Cardiac septum (tissue), 1 donor: ENCODE measurements at places on chromosomes 11 and 22. TPM values are rescaled to one million over a fixed set of nuclear protein-coding genes. Genes with fewer than 3 reads are reported as not detected.

TMPRSS4 gene
- total RNA-seq: 0.32 TPM

CAPN5 gene
- total RNA-seq: 4.0 TPM

MYBPC3 gene
- total RNA-seq: 1,860 TPM

MRPL23 gene
- 85.0 TPM for total RNA-seq

PMM1 gene
- 21.7 TPM for total RNA-seq

MMP1 gene
- 0.11 TPM for total RNA-seq

CLDN5 gene
- total RNA-seq: 9.3 TPM

OR2AG2 gene
- total RNA-seq: not detected

MISFA gene
- 6.4 TPM for total RNA-seq

CEND1 gene
- 0.65 TPM for total RNA-seq

RIMBP3C gene
- 0.08 TPM for total RNA-seq

KCNJ1 gene
- total RNA-seq: not detected

NLRP14 gene
- total RNA-seq: not detected

CREBZF gene
- total RNA-seq: 19.4 TPM

DNA sequence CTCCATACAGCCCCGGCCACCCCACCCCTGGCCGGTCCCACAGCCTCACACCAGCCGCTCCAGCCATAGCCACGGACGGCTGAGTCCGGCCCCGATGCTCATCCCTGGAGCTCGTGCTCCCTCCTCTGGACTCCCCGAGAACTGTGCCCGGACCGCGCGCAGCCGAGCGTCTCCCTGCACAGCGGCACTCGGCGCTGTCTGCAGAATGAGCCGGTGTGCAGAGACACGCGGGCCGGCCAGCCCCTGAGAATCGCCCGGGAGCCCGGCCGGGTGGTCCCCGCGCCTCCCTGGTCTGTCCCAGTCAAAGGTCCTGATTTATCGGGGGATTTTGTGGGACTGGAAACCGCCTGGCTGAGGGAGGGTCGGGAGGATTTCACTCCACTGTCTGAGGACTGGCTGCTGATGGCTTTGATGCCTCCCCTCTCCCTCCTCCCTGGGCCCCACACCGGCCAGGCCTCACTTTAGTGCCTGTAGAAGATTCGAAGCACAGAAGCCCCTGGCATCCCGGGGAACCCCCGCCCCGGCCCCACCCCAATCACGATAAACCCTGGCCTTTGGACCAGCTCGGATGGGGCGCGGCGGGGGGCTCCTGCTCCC, 102.7 kb downstream of the BRD1 start:
- no peak for DNase-seq

GRCh38 chr11:64124147-64124546, 41.8 kb downstream of the MACROD1 start:
- DNase-seq: no peak

DNA sequence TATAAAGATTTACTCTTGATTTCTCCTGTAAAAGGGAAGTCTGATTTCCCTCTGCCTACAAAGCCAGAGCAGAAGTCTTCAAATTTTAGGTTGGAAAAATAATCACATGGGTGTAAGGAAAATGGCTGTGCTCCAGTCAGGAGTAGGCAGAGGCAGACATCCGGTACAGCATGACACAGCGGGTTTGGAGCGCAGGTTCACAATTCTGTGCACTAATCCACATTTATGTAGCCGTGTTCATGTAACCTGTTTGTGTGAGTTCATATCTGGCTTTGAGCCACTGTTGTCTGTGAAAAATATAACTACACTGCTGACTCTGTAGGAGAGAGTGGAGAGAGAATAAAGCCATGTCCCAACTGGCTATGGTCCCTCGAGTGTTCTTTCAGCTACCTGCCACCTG, 248.0 kb downstream of the CASP12 start:
- DNase-seq: no peak

DNA sequence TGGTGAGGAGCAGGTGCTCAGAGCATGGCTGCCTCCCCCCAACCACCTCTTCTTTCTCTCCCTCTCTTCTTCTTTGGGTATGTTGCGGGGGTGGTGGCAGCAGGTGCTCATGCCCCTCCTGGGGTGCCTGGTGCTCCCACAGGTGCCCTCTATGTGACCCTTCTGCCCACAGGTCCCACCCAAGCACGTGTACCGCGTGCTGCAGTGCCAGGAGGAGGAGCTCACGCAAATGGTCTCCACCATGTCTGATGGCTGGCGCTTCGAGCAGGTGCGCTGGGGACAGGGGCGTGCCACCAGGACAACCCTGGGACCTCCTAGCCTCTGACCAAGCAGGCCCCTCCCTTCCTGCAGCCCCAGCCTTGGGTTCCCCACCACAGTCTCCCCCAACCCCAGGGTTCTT, 5.7 kb downstream of the KCTD17 start:
- DNase-seq: no peak

GRCh38 chr11:133965031-133965601, 8.3 kb upstream of the IGSF9B start:
- DNase-seq: no peak

DNA sequence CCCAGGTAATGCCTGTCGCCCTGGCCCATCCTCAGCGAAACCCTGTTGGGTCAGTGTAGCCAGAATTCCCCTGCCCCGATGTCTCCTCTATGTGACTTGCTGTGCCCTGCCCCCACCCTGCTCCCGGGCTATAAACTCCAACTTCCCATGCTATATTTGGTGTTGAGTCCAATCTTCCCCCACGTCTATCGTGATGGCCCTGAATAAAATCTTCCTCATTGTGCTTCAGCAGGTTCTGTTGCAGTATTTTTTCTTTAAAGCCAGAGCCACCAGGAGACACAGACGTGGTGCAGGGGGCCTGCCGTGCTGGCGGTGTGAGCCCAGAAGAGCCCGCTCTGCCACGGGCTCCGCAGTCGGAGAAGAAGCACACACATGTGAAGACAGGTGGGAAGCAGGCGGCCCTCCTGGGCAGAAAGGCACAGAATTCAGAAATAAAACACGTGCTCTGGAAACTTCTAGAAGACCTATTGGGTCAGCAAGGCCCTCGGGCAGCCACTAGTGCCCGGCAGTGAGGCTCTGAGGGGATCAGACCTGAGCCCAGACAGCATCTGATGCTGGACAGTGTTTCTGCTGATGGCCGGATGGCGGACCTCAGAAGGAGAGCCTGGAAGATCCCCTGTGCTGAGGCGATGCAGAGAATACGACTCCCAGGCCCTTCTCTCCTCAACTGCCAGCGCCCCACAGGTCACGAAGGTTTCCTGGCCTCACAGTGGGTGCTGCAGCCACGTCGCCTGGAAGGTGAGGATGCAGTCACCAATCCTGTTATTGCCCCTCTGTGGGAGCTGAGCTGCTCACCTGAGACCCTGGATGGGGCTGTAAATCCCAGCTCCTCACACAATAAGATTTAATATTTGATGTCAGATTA, 501.9 kb downstream of the BRD1 start:
- no peak for DNase-seq

DNA sequence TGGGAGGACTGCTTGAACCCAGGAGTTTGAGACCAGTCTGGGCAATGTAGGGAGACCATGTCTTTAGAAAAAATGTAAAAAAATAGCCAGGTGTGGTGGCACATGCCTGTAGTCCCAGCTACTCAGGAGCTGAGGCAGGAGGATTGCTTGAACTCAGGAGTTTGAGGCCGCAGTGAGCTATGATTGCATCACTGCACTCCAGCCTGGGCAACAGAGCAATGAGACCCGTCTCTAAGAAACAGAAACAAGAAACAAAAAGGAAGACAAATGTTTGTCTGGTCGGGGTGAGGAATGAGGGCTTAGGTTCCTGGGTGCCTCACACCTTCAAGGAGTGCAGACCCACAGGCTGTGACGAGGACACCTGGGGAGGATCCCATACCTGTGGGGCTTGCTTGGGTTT, 191.9 kb downstream of the CEP164 start:
- no peak for DNase-seq

DNA sequence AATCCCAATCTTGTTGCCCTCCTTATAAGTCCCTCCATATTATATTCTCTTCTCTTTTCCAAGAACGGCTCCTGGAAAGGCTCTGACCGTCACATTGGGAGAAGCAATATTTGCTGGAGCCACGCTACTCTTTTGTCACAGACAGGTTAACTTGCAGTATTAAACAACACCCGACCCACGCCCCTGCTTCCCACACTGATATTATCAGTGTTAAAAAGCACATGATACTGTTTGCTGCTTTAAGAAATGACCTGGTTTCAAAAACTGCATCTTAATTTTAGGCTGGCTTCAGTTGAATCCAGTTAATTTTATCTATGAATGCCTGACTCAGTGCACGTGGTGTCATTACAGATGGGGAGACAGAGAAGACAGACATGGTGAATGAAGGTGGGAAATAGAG, 3.1 kb downstream of the FLI1 start:
- DNase-seq: no peak

DNA sequence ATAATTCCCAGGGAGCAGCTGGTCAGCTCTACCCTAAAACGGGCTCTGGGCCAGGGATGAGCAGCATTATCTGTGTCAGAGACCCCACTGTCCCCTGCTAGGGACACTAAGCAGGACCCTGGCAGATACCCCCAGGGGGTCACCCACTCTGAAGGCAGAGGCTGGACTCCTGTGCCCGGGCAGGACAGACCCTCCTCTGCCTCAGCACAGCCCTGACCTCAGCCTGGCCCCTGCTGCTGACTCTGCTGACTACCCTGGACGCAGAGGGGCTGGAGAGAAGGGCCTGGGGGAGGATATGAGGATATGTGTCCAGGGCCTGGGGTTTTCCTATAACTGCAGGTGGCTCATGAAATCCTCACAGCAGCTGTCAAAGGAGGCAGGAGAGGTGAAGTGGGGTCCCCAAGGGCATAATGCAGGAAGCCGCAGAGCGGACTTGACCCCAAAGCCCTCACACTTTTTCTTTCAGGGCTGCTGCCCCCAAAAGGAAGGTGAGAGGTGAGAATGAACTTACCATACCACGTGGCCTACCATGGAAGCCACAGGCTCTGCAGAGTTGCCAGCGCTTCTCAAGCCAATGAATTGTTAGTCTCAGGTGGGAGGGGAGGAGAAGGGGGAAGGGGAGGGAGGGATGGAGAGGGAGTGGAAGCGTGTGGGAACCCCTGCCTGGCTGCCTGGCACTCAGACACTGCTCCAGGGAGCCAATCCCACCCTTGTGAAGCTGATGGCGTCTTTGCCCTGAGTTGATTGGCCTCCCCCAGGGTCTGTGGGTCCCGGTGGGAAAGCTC, 76.7 kb upstream of the WNT11 start:
- no peak for DNase-seq

DNA sequence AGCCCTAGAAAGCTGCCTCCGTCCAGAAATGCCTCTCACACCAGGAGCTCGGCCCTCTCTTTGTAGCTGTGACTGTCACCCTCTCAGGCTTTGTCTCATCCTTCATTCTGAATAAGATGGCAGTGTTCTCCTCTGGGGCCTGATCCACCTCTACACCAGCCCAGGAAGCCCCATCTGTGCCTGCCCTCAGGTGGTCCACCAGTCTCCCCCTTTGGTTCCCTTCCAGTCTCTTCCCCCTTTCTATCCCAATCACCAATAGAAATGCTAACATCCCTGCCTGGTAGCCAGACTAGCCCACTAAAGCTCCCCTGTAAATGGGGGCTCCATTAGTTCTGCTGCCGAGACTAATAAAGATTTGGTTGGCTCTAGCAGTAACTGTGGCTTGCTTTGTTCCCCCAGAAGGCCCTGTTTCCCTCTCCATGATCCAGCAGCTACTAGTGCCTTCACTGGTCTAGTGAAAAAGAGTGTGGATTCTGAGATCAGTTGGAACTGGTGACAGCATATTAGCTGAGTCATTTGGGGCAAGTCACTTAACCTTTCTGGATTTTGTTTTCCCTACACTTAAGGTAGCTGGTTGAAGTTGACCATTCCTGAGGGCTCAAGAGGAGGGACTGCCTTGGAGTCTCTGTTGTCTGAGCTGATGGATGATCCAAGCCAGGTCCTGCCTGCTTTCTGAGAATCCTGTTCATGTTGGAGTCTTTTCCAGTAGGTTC, 16.2 kb downstream of the PLEKHB1 start:
- DNase-seq: no peak

GRCh38 chr11:9078113-9079086, 13.0 kb downstream of the SCUBE2 start:
- no peak for DNase-seq

DNA sequence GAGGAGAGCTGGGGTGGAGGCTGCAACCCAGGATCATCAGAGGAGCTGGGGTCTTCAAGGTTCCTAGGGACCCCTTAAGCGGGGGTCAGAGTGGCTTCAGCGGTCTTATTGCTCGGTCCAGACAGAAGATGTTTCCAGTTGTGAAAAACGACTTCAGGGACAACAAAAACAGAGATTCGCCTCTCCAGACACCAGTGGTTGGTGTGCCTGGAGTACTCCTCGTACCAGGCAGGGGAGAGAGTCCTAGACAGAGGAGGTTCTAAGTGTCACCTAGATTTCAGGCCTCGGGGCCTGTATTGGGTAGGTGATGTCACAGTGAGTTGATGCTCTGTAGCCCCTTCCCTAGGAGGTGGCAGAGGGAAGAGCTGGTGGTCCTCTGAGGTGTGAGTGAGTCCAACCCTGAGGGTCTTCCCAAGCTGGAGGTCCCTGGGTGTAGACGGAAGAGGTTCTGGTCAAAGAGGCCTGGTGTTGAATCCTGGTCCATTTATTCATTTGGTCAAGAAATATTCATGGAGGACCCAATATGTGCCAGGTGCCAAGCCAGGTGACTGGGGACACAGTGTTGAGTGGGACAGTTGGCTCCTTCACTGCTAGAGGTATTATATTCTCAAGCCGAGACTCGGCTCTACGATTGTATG, 4.4 kb upstream of the IGLL5 start:
- no peak for DNase-seq

- DNase-seq: no peak
Measured at GRCh38 chr11:44883277-44883676, 67.4 kb downstream of the TP53I11 start.

DNA sequence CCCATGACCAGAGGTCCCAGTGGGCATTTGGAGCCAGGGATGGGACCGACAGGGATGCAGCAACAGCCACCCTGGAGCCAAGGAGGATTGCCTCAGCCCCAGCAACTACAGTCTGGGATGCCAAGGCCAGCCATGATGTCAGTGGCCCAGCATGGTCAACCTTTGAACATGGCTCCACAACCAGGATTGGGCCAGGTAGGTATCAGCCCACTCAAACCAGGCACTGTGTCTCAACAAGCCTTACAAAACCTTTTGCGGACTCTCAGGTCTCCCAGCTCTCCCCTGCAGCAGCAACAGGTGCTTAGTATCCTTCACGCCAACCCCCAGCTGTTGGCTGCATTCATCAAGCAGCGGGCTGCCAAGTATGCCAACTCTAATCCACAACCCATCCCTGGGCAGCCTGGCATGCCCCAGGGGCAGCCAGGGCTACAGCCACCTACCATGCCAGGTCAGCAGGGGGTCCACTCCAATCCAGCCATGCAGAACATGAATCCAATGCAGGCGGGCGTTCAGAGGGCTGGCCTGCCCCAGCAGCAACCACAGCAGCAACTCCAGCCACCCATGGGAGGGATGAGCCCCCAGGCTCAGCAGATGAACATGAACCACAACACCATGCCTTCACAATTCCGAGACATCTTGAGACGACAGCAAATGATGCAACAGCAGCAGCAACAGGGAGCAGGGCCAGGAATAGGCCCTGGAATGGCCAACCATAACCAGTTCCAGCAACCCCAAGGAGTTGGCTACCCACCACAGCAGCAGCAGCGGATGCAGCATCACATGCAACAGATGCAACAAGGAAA, 27.3 kb upstream of the L3MBTL2 start:
- DNase-seq: no peak

GRCh38 chr11:20008190-20008870, 151.9 kb downstream of the DBX1 start:
- peak; percentile 33 for DNase-seq

- no peak for DNase-seq
Measured at GRCh38 chr11:121767433-121767832, 314.7 kb upstream of the SORL1-AS1 start.
